ENCODE measurements at places on chromosomes 3 and 15.
A peak's percentile ranks its signal among the peaks of the same experiment; 100 is the strongest.

- no peak for DNase-seq
These were observed 1.2 kb downstream of the GPR176 start for GRCh38 chr15:39918688-39919385.

- peak; percentile 51 for DNase-seq
These were observed 48.3 kb upstream of the ATP2B2 start for GRCh38 chr3:10553591-10554235.

DNA sequence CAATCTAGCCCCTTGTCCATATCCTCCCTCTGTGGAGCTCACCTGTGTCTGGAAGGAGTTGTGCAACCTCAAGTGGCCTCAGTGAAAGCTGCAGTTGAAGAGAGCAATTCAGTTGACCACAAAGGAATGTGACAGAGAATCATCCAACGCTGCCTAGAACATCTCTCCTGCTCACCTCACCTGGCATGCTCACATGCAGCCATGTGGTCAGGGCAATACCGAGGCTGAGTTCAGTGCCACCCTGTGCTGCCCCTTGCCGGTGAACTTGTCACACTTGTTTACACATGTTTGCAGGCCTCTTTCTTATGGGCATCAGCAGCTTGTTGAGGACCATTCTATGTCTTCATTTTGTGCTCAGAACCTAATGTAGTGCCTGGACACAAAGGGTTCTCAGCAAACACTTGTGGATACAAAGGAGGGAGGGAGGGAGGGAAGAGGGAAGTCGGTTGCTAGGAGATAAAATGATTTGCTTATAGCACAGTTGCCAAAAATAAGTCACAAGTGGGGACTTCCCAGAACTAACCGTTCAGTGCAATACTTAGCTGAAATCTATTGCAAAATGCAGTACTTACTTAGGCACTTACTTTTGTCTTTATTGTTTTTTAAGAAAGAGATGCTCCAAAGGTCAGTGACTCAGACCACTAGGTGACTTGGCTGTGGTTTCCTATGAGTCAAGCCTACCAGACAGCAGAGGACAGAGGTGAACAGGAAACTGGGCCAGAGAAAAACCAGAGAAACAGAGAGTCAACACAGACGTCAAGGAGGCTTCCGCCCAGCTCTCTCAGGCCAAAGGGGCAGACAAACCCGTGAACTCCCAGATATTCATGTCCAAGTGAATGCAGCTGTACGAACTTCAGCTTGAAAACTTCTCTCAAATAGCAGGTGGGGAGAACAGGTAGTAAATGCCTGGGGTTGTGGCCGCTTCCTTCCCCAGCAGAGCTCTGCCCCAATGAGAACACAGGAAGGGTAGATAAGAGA is 227.8 kb upstream of the CTNNB1 start:
- DNase-seq = peak; percentile 71

DNA sequence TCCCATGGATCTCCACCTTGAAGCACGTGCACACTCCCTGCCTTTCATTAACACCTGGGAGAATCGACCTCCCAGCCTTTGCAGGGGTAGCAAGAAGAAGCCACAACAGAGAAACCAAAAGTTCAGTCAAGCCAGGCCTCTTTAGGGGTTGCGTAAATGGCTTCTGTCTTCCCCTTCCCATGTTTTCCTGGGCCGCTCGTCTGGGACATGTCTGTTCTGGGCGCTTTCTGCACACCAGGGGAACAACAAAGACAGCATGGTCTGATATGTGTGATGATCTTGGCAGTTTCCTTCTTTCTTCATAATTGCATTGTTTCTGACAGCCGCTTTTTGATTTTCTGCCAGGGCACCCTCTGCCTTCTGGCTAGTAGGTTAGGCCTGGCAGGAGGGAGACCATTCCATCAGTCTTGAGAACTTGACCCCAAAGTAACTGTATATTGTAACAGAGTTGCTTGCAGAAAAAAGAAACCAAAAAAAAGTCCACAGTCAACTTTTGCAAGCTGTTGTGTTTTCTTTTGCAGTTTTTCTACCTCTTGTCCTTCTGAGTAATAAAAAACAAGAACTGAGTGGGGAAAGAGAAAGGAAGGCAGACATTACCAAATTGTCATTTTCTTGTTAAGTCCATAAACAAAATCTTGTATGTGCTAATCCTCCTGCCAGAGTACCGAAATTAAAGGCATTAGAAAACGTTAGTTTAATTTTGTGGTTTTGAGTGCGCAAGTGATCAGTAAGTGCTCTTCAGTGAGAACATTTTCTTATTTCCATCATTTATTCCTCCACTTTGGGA is 56.0 kb upstream of the FURIN start:
- no peak for DNase-seq

DNA sequence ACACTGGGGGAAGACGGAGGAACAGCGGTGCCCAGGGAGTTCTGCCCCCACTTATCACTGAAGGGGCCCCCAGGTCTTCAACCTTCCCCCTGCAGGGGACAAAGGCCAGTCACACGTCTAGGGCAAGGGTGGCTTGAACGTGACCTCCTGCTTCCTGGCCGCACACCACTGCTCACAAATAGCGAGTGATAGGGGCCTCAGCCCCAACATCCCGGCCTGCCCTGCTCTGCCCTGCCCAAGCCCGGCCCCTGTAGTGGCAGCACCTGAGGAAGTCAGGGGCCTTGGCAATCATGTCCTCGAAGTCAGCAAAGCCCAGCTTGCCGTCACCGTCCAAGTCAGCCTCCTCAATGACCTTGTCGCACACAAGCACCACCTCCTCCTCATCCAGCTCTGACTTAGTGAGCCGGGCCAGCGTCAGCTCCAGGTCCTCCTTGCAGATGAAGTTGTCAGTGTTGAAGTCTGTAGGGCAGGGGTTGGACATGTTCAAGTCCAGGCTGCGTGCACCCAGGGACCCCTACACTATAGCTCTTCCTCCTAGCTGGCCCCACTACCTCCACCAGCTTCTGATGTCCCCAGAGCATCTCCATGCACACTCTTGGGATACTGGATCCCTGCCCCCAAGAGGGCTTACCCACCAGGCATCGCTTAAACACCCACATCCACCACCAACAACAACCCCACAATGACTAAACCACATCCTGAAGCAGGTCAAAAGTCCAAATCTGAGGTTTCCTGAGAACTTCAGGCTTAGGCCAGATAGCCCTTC is 13.3 kb downstream of the SH2D7 start:
- DNase-seq = no peak

DNA sequence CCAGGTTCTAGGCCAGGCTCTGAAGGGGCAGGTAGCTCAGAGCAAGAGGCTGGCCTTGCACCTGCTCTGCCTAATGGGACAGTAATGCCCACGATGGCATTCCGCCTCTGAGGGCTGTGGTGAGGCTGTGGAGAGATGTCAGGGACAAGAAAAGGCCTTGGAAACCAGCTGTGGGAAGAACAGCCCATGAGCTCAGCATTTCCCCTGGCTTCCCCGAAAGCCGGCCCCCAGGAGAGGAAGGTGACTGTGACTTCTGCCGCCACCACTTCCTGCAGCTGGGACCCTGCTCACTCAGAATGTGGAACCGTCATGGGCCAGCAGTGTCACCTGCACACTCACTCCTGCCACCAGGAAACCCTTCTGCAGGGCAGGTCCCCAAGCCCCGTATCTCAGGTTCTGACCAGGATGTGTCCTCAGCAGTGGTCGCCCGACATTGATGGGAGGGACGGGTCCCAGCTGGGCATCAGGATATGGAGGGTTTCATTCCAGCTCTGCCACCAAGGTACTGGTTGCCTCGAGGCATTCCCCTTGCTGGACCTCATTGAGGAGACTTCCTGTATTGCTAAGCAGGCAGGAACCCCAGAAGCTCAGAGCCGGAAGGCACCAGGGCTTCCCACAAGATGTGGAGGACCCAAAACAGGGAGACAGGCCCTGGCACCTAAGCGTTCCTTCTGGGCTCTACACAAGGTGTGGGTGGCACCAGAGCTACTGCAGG is 30.7 kb downstream of the SEMA7A start:
- no peak for DNase-seq

DNA sequence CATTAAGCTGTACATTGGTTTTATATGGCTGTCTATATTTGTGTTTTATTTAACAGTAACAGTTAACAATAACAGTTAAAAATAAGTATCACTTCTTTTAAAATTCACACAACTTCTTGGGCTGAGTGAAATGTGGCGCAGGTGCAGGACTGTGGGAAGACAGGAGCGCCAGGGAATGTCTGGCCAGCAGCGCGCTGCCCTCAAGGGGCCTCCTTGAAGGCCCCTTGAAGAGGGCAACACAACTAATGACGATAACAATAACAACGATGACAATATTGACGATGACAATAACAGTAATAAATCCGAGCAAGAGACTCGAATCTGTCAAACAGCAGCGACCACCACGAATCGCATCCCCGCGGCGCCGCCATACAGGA is 411 bp upstream of the PPP2R3A start:
- no peak for DNase-seq

- no peak for DNase-seq
These were observed 183.2 kb downstream of the NEK10 start for GRCh38 chr3:27186013-27186412.

GRCh38 chr3:187740421-187741399 is 4.6 kb downstream of the BCL6 start:
- peak; percentile 45 for DNase-seq

- no peak for DNase-seq
These were observed 60.4 kb upstream of the RBM5 start for GRCh38 chr3:50028346-50028745.

- DNase-seq = peak; percentile 77
These were observed 2.7 kb downstream of the RAB8B start for GRCh38 chr15:63191895-63192618.

GRCh38 chr3:23762214-23762613 is 43.5 kb upstream of the UBE2E1 start:
- no peak for DNase-seq

DNA sequence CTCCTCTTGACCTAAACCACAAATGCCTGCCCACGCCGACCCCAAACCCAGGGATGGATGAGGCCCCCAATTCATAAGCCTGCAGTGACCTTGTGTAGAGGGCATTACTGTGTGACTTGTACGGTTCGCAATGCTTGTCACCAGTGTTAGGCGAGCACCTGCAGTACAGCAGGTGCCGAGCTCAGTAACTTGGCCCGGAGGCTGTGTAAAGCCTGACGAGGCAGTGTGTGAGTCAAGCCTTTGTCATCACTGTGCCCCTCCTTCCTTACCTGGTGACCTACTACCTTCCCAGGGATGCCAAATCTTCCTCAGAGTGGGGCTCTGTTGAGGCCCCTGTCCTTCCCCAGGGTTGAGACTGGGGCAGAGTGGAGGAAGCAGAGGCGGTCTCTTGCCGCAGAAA is 37.2 kb upstream of the TMEM115 start:
- no peak for DNase-seq

GRCh38 chr3:105293441-105293840 is 73.3 kb upstream of the ALCAM start:
- no peak for DNase-seq
